ENCODE measurements at places on chromosomes 1 and 21.

DNA sequence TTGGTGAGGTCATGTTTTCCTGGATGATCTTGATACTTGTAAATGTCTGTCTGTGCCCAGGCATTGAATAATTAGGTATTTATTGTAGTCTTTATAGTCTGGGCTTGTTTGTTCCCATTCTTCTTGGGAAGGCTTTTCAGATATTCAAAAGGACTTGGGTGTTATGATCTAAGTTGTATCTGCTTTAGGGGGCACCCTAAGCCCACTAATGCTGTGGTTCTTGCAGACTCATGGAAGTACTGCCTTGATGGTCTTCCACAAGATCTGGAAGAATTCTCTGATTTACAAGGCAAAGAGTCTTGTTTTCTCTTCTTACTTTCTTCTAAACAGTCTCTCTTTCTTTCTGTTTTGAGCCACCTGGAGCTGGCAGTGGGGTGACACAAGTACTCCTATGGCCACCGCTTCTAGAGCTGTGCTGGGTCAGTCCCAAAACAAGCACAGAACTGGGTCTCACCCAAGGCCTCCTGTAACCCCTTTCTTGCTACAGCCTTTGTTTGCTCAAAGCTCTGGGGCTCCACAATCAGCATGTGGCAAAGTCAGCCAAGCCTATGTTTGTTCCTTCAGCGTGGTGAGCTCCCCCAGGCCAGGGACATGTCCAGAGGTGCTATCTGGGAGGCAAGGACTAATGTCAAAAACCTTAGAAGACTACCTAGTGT is 12.6 kb downstream of the VN1R5 start:
- DNase-seq, result no peak

DNA sequence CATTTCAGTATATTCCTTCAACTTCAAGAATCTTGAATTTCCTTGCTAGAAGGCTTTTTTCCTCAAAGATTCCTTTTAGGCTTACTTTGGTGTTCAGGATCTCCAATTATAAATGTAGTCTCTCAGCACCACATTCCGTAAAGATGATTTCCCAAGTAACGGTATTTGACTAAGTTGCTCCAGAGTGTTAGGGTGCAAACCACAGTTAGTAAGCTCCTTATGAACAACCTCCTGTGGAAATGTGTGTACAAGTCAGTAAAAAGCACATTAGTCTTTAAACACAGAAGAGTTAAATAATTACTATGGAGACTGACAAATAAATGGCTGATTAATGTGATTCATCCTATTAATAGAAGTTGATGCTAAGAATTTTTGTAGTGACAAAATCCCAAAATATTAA is 10.3 kb downstream of the DONSON start:
- DNase-seq, result no peak

GRCh38 chr1:95278173-95279006 is 44.4 kb downstream of the RWDD3 start:
- DNase-seq, result no peak

- no peak for DNase-seq
These were observed 22.2 kb upstream of the TMEM52 start for GRCh38 chr1:1941211-1941841.

DNA sequence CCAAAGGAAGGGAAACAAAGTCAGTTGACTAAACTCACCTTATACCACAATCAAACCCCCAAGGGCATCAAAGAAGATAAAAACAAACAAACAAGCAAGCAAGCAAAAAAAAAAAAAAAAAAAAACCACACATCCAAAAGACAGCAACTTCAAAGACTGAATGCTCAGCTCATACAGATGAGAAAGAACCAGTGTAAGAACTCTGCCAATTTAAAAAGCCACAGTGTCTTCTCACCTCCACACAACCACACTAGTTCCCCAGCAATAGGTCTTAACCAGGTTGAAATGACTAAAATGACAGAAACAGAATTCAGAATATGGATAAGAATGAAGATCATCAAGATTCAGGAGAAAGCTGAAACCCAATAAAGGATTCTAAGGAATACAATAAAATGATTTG is 193.4 kb downstream of the FAF1 start:
- DNase-seq, result no peak

GRCh38 chr1:227895828-227896685 is 51.7 kb downstream of the WNT9A start:
- DNase-seq, result no peak

DNA sequence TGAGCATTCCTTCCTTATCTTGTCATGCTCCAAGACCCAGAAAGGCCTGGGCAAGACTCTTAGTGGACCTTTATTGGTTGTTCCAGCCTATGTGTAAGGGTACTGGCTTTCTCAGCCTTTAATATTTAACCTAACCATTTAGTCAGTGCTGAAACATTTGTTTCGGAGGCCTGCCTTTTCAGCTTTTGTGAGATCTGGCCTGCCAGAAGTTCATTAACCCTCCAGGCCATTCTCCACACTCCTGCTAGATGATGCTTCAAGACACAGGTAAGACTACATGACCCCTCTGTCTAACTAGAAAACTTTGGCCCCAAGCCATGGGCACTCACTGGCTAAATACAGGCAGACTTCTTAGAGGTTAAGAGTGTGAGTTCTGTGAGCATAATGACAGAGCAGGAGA is 138.4 kb upstream of the ZP4 start:
- no peak for DNase-seq

DNA sequence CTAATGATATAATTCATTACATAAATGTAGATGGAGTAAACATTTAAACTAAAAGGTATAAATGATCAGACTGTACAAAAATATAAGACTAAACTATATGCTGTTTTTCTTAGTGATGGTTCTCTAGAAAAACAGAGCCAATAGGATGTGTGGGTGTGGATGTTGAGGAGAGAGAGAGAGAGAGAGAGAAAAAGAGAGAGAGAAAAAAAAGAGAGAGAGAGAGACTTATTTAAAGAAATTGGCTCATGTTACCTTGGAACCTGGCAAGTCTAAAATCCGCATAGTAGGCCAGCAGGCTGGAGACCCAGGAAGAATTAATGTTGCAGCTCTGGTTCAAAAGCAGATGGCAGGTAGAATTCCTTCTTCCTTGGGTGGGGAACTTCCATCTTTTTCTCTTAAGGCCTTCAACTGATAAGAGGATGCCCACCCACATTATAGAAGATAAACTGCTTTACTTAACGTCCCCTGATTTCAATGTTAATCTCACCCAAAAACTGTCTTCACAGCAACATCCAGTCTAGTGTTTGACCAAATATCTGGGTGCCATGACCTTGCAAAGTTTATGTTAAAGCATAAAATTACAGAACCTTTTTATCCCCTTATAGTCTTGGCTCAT is 74.3 kb upstream of the KCNJ15 start:
- DNase-seq, result no peak

GRCh38 chr1:199291022-199291740 is 652.3 kb downstream of the PTPRC start:
- no peak for DNase-seq

GRCh38 chr1:71080739-71081696 is at the start of gene ZRANB2:
TSS of gene ZRANB2 (minus strand) at chr1:71081035. CDS start at chr1:71080995, 40 bp downstream.
- peak; percentile 83 for DNase-seq

GRCh38 chr1:235642011-235642942 is 7.3 kb downstream of the GNG4 start:
- peak; percentile 42 for DNase-seq

DNA sequence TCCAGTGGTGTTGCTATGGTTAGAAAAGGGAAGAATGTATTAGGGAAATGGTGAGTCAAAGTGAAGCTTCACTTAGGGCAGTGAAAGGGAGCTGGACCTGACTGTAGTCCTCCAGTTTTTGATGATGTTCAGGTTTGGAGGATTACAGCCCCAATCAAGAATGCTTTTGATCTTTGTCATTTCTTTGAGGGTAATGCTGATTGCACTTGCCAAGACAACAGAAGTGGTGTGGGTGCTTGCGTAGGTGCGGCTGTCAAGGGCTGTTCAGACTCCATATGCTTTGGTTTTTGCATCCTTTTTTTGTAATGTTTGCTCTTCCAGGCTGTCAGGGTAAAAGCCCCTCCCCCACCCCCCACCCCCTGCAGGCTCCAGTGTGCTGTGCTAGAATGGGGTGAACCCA is 38.9 kb downstream of the HHAT start:
- no peak for DNase-seq

- no peak for DNase-seq
These were observed 39.6 kb downstream of the KCTD3 start for GRCh38 chr1:215606564-215607168.

DNA sequence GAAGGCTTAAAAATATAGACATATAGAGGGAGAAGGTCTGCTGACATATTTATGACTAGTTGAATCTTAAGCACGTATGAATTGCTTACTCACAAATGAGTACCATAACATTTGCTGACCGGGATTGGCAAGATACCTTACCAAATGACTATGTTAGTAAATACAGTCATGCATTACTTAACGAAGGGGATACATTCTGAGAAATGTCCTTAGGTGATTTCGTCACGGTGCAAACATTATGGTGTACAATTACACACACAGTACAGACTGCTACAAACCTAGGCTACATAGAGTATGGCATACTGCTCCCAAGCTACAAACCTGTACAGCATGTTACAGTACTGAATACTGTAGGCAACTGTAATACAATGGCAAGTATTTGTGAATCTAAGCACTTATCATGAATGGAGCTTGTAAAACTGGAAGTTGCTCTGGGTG is 19.4 kb upstream of the UBE2U start:
- DNase-seq, result no peak

- peak; percentile 48 for DNase-seq
These were observed 178.0 kb downstream of the CAMTA1 start for GRCh38 chr1:6962996-6963911.
